Inflammatory macrophage treated with lipopolysaccharide for 4 hours (primary cell): ENCODE measurements at places on chromosomes 2 and 18.

GRCh38 chr2:38509314-38509946, 93.3 kb downstream of the HNRNPLL start:
- no peak for DNase-seq

DNA sequence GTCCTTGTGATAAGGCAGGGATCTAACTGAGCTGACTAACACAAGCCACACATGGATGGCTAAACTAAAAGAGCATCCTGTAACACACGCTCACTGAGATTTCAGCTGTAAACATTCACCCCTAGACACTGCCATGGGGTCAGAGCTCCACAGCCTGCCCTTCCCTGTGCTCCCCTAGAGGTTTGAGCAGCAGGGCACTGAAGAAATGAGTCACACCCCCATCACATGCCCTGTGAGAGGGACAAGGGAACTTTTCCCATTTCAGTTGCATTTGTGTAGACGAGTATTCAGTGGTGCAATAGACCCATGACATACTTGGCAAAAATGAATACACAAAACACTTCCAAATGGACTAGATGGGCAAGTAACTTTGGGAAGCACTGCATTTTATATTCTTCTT, 402.4 kb upstream of the LRRTM1 start:
- no peak for DNase-seq

GRCh38 chr2:237711458-237712150, 84.2 kb downstream of the LRRFIP1 start:
- DNase-seq, result no peak

DNA sequence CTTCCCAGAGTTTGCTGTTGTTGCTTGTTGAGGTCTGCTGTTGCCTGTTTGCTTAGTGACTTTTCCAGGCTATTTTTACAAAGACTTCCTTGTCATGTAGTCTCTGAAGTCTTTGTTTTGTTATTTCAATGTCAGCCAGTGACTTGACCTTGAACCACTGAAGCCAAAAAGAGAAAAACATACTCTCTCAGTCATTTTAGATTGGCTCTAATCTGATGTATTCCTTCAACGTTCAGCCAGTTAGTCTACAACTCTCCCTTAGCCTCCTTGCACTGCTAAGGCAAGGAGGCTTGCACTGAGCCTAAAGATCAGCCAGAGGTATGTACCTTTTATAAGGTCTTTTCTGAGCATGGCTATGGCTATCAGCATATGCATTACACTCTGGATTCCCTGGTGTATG, 27.9 kb downstream of the KIAA1328 start:
- no peak for DNase-seq

DNA sequence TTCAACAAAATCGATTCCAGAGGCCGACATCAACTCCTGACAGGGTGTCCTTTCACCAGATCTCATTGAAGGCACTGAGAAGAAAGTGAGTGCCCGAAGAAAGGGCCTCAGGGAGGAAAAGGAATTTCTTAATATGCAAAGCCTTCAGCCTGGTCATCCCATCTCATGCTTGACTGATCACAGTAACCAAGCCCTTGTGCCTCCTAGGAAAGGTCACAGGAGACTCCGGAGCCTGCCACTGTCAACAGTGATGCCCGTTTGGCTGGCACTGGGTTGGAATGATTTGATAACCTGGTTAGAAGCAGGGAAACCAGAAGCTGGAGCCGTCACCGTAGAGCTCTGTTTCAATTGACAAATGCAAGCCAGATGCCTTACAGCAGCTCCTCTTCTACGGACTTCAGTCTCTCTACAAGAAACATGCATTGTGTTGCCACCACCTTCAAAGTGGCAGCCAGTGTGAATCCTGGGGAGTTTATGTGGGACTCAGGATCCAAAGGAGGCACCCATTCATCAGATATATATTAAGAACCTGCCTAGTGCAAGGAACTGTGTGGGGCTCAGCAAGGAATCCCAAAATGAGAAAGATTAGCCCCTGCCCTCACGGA, 24.6 kb downstream of the COX7A2L start:
- DNase-seq, result no peak

- peak; percentile 32 for DNase-seq
Measured at GRCh38 chr2:43424262-43425207, 171.3 kb downstream of the THADA start.

- DNase-seq, result no peak
Measured at GRCh38 chr2:96159084-96159830, 14.0 kb upstream of the DUSP2 start.

- no peak for DNase-seq
Measured at GRCh38 chr18:50722311-50722710, 97.5 kb downstream of the MRO start.

GRCh38 chr2:23940718-23941620, 706 bp downstream of the UBXN2A start:
- DNase-seq, result peak; percentile 73

- DNase-seq, result no peak
Measured at GRCh38 chr2:118813111-118813510, 34.3 kb downstream of the EN1 start.

GRCh38 chr2:36423172-36423571, 67.6 kb downstream of the CRIM1 start:
- no peak for DNase-seq

DNA sequence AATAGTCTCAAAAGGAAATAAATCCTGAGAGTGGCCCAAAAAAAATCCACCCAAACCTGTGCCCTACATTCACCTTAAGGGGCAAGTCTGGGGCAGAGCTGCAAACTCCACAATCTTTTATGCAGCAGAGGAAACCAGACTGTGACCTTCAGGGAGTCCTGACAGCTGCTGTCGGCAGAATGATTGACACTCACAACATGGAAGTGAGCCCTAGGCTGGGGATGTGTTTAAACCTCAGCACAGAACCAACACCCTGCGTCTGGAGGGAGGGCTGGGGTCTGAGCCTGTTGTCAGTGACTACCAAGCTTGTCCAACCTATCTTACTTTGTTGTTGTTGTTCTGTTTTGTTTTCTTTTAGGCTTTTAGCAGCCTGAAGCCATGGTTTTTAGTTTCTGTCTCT, 39.6 kb downstream of the CRACDL start:
- DNase-seq, result no peak

DNA sequence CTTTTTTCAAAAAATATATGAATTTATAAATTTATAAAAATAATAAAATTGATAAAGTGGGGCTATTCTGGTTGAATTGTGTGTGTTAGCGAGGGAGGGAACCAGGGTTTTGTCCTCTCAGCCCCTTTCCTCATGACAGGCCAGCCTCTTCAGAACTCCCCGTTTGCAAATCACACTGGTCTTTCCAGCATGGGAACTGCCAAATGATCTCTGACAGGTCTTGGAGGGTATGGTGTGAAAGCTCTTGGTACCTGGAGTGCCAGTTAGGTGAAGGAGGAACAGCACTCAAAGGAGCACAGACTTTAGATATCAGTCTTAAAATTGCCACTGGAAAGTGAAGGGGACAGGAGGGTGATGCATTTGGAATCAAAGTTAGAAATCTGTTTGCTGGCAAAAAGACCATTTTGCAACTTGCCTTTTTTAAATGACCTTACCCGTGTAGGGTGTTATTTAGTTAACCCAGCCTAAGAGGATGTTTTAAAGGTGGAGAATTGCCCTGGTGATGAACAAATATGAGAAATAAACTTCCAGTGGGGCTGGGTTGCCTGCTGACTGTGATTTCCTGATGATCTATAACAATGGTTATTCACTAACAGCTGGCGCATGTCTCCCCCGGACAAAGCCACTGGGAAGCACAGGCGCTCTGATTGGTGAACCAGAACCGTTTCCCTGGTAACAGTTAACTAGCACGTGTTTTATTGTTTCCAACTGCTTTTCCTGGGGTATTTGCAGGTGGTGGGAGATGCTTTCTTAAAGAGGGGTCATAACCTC, 85.3 kb upstream of the EFEMP1 start:
- no peak for DNase-seq

DNA sequence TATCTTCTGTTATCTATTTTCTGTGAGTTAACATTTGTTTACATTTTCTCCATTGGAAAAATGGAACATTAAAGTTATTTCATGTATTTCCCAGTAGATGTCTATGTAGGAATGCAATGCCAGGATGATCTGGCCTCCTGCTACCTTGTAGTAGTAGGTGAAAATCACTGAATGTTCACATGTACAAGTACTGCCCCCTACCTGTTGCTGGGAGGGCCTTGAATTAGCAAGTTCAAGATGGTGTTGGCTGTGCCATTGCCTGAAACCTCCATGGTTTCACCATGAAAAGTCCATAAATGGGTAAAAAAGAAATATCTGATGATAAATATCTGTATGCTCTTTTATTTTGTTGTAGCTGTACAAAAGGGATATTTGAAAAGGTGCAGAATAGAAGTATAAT, 30.7 kb downstream of the XRCC5 start:
- peak; percentile 11 for DNase-seq

GRCh38 chr18:38956068-38956467, 1390.5 kb upstream of the CELF4 start:
- no peak for DNase-seq

DNA sequence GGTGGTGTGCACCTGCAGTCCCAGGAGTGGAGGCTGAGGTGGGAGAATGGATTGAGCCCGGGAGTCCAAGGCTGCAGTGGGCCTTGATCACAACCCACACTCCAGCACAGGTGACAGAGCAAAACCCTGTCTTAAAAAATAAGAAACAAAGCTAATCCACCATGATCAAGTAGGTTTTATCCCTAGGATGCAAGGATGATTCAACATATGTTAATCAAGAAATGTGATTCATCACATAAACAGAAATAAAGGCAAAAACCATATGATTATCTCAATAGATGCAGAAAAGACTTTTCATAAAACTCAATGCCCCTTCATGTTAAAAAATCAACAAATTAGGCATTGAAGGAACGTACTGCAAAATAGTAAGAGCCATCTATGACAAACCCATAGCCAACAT, 58.1 kb downstream of the CCBE1 start:
- no peak for DNase-seq

GRCh38 chr18:78587626-78588600, 391.7 kb upstream of the SALL3 start:
- DNase-seq, result no peak

DNA sequence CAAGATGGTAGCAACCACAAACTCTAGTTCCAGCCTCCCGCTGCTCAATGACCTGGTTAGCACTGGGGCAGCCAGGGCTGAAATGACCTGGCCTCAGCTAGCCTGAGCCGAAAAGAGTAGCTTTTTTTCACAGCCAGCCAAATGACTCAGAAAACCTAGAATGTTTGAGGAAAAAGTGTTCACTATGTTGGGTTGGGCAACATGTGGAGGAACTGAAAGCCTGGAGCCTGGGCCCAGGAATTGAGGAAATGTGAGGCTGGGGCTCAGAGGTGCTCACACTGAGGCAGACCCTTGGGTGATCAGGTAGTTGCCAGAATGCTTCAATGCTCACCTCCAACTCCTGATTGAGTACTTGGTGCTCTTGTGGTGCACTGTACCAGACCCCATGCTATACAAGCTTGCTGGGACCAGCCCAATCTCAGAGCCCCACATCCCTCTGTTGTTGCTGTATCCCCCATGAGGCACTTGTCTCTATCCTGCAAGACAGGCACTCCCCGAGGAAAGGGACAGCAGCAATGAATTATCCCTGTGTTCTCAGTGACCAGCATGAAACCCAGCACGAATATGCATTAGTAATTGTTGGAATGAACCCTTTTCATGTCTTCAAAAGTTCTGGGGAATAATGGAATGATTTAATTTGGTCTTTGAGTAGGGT, 116.2 kb downstream of the USP34 start:
- DNase-seq, result peak; percentile 52

GRCh38 chr2:121019071-121019470, 265.9 kb downstream of the TFCP2L1 start:
- no peak for DNase-seq

GRCh38 chr2:39603436-39603835, 62.3 kb upstream of the TMEM178A start:
- DNase-seq, result peak; percentile 88

GRCh38 chr18:79519751-79520477, 124.2 kb downstream of the NFATC1 start:
- no peak for DNase-seq

GRCh38 chr2:210965472-210965871, 409.1 kb downstream of the CPS1 start:
- no peak for DNase-seq

GRCh38 chr2:144747571-144747970, 227.7 kb upstream of the ZEB2 start:
- DNase-seq, result no peak

GRCh38 chr2:134406311-134406710, 152.4 kb downstream of the MGAT5 start:
- no peak for DNase-seq

DNA sequence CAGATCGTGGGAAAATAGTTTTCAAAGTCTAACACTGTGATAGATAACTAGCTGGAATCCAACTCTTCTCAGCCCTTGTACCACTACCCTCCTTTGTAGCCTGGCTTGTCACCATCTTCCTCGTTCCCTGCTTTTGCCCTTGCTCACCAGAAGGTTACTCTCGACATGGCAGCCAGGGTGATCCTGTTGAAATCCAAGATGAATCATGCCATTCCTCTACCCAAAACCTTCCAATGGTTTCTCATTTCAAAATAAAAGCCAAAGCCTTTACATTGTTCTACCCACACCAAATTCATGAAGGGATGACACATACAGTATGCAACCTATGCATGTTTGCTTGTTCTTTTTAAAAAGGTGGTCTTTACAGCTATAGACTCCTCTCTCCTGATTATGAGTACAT, 45.7 kb downstream of the STAT4 start:
- DNase-seq, result peak; percentile 30

DNA sequence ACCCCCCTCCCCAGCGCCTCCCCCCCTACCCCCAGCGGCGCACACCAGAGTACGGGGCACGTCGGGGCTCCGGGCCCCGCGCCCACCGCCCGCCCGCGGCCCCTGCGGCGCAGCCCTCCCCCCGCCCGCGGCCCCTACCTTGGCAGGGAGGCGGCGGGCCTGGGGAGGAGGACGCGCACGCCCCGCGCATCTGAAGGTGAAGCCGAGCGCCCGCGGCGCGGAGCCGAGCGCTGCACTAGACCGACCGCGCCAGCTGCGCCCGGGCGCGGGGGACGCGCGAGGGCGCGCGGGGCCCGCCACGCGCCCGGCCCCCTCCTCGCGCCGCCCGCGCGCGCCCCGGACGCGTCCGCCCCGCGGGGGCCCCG, at the start of gene ZNF516:
Gene ZNF516, minus strand, starts transcription at position 237 of the 365 bp plus-strand sequence. CDS start 52,188 bp downstream, outside the sequence.
- DNase-seq, result peak; percentile 33

- DNase-seq, result no peak
Measured at GRCh38 chr2:200966770-200967169, 3.3 kb upstream of the ORC2 start.

- no peak for DNase-seq
Measured at GRCh38 chr2:232537079-232537478, 2.4 kb upstream of the CHRNG start.
